ENCODE measurements at places on chromosomes 7 and 10.

DNA sequence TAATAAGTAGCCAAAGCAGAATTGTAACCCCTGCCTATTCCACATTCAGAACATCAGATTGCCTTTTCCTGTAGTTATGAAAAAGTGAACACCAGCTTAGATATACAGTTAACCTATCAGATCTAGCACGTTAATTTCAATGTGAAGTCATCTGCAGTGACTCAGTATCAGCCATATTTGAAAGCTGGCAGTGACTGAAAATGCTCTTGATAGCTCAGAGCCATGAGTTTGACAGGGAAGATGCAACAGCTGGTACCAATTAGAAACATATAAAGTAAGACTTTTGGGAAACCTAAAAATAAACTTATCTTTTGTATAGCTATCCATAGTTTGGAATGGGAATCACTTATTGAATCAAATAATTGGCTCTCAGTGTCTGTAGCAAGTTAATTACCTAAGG, 284.1 kb upstream of the NPSR1 start:
- no peak for DNase-seq

DNA sequence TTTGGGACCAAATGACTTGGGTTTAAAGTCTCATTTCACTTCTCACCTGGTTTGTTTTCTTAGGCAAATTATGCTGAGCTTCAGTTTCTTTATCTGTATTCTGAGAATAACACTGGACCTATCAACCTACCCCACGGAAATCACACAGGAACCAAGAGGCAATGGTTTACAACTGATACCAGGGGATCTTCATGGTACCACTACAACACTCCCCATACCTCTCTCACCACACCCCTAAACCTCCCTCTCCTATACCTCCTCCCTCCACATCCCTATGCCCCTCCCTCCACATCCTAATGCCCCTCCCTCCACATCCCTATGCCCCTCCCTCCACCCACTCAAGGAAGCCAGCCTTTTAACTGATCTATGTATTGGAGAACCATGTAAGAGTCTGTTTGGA, 9.9 kb downstream of the FAM204A start:
- DNase-seq, result no peak

DNA sequence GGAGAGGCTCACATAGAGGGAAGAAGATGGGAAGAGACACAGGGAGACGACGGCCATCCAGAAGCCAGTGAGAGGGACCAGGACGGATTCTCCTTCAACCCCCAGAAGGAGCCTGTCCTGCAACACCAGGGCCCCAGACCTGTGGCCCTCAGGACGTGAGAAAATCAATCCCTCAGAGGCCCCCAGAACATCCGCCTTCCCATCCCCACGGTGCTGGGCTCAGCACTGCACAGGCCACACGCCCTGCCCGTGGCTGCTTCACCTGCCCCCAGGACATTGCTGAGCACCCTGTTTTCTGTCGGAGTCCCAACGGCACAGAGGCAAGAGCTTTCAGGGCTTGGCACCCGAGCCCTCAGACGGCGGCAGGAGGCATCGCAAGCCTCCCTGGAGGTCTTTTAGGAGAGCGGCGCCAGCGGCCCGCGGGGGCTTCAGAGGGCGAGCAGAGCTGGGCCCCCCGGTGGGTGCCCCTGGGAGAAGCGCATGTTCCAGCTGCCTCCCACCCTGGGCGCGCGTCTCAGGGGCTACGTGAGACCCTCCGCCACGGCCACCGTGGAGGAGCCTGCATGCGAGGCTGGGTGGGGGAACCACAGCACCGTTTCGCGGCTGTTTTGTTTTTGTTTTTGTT, 42.8 kb downstream of the PDGFA start:
- DNase-seq, result no peak

- DNase-seq, result no peak
These were observed 32.4 kb downstream of the CTNNA3 start for GRCh38 chr10:67663449-67664087.

DNA sequence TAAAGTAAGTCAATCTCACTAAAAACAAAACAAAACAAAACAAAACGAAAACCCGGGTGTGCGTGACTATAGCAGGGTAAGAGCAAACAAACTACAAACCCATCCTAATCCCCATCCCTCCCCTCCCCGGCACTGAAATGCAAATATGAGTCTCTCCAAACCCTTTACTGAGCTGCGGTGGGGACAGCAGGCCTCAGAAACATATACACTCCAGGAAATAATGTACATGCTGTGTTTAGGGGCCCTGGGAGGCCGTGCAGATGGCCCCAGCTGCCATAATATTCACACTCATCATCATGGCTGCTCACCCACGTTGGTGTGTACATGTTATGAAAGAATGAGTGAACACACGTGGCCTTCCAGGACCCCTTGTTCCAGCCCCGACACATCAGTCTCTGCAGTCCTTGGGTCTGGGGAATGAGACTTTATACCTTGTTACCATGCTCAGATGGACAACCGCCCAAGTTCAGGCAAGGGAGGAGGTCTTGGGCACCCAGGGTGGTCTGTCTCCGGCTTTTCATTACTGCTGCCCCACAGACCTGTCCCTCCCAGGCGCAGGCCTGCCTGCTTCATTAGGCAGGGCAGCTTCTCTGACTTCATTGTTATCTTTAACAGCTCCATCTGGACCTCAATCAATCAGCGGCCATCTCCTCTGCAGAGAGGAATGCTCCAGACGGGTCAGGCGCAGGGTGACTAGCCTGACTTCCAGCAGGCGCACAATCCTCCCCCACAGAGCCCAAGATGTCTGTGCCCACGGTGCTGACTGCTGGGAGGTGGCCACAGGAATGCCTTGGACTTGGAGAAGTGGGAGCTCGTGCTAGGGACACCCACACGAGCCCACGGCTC, 20.6 kb downstream of the HSPA12A start:
- DNase-seq, result no peak

GRCh38 chr7:45457591-45457990, 116.6 kb upstream of the ADCY1 start:
- no peak for DNase-seq

DNA sequence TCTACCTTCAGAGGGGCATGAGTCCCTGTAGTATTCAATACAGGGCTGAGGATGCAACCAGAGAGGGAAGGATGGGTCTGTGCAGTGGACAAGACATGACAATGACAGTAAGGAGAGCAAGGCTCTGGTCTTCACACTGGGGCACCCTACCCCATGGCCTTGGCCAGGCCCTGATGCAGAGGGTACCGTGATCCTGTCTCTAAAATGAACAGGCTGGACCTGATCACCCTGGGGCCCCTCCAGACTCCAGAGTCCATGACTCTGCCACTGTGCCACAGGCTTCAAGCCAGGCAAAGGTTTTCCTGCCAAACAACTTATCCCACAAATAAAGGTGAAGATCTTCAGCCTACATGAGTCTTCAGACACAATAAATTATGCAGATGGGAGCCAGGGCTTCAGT, 4.9 kb downstream of the MAT1A start:
- no peak for DNase-seq

DNA sequence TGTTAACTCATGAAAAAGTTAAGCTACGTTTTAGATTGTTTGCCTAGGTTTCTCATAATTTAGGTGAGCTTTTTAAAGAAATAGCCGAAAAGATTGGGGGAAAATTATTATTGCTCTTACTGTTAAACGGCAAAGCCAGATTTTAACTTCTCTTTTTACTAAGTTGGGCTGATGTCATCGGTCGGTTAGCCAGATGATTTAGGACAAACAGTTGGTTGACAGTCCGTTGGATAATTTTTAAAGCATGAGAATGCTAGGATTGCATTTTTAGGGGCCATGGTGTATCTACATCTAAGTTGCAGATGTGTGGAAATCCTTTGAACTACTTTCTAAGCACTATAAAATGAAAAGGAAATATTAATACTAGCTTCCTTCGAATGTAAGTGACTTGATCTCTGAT, 280.9 kb upstream of the AKR1E2 start:
- DNase-seq, result no peak

Measured in T-helper 17 cell (primary cell).